Activated CD8-positive, alpha-beta T cell treated with anti-CD3 and anti-CD28 coated beads for 36 hours (primary cell): ENCODE measurements at places on chromosomes 6 and 20. TPM values are rescaled to one million over a fixed set of nuclear protein-coding genes. Genes with fewer than 3 reads are reported as not detected.

GRCh38 chr6:122007339-122007738, 392.1 kb upstream of the HSF2 start:
- no peak for DNase-seq

- DNase-seq: peak; percentile 4
Observed at GRCh38 chr6:96116674-96117073, 100.9 kb downstream of the FUT9 start.

- DNase-seq: no peak
Observed at GRCh38 chr6:20915156-20915555, 380.9 kb downstream of the CDKAL1 start.

- no peak for DNase-seq
Observed at GRCh38 chr6:63764318-63764916, 128.8 kb downstream of the PHF3 start.

DNA sequence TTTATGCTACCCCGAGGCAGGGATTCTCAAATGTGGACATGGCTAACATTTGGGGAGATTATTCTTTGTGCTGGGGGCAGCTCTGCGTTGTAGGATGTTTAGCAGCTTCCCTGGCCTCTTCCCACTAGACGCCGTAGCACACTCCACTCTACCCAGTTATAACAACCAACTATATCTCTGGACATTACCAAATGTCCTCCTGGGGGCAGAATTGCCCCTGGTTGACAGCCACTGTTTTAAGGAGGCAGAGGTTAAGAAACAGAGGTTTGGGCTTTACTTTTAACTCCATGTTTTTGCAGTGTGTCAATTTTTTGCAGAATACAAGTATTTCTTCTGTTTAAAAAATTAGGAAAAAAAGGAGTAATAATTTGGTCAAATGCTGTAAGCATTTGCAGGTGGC, 56.2 kb upstream of the BMP6 start:
- DNase-seq: no peak

DNA sequence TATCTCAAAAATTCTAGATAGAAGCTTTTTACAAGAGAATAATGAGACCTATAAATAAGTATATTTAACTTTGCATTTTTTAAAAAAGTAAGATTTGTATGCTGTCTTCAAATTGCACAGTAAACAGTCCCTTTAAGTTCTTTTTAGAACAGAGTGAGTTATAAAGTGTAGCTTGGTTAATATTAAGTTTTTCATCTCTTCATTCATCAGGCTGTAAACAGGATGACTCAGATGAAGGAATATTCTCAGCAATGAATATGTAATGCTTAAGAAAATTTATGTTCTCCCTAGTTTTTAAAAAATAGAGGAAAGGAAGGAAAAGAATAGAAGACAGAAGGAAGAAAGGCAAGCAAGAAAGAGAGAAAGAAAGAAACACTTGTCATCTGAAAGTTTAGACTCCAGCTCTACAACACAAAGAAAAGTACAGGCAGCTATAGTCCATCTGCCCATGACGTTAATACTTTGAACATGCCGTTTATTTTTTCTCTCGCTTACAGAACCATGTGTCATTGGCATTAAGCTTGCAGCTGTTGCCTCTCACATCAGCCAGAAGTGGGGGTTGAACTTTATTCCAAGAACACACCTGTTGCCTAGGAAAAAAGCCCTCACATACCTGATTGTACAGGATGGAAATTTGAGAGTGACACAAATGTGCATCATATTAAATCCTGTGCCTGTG, 36.1 kb downstream of the CAP2 start:
- no peak for DNase-seq

GRCh38 chr20:37504404-37505096, 16.5 kb upstream of the NNAT start:
- DNase-seq: no peak

DNA sequence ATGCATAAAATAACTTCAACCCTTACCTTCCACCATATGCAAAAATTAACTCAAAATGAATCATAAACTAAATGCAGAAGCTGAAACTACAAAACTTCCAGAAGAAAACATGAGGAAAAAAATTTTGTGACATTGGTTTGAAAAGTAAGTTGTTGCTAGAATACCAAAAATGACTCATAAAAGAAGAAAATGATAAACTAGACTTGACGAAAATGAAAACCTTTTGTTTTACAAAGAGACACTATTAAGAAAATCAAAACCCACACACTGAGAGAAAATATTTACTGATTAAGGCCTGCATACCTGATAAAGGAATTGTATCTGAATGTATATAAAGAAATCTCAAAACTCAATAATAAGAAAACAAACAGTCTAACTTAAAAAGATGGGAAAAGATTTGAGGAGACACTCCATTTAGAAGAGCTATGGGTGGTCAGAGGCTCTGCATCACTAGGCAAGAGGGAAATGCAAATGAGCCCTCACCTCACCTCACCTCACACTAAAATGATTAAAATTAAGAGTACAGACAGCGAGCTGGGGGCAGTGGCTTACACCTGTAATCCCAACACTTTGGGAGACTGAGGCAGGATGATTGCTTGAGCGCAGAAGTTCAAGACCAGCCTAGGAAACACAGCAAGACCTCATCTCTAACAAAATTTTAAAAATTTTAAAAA, 97.6 kb upstream of the CST7 start:
- DNase-seq: no peak

- DNase-seq: no peak
Observed at GRCh38 chr6:165649166-165650137, 13.6 kb downstream of the PDE10A start.

DNA sequence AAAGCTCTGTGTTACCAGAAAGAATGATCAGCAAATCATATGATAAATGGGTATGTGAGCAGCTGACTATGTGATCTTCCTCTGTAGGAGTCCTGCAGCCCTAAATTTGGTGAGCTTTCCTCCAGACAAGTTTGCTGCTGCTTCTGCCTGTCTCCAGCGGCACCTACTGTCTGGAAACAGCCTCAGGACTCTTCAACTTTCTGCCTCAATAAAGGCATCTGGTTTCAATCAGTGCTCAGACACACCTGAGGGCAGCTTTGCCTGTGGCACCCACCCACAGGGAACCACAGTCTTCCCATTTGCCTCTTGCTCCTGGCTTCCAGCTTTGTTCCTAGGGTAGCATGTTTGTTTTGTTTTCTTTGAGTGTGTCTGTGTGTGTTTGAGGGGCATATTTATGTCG, 727.9 kb upstream of the MAN1A1 start:
- peak; percentile 7 for DNase-seq

- DNase-seq: peak; percentile 69
Observed at GRCh38 chr6:6696867-6697531, 108.5 kb downstream of the LY86 start.

DNA sequence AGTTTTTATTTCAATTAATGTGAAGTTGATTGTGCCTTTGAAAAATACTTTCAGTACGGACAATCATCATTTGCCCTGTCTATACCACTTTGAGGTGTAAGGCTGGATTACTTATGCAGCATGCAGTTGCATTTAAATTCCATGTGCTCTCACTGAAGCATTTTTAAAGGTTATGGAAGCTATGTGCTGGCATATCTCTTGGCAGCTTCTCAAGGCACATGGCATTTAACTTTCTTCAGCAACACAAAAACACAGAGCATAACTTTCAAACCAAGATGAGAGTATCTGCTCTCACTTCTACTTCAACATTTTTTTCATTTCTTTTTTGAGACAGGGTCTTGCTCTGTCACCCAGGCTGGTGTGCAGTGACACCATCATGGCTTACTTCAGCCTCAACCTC, 360.6 kb upstream of the RUNX2 start:
- DNase-seq: no peak

DNA sequence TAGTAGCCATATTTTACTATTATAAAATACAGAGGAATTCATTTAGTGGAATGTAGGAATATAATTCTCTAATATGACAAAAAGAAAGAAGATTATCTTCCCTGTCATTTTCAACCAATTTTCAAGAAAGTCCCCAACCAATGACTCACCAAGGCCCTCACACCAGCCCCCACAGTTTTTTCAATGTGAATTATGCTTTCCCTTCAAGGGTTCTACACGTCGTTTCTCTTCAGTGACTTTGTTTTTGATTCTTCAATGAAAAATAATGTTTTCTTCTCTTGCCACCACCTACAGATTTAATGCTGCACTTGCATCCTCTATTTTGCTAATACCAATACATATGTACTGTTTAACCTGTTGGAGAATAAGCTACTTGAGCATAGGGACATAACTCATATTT, 841.3 kb downstream of the PHF3 start:
- no peak for DNase-seq

- no peak for DNase-seq
Observed at GRCh38 chr20:48592107-48592940, 235.5 kb downstream of the PREX1 start.

- DNase-seq: peak; percentile 90
Observed at GRCh38 chr6:157221049-157221816, 102.1 kb downstream of the TMEM242 start.

DNA sequence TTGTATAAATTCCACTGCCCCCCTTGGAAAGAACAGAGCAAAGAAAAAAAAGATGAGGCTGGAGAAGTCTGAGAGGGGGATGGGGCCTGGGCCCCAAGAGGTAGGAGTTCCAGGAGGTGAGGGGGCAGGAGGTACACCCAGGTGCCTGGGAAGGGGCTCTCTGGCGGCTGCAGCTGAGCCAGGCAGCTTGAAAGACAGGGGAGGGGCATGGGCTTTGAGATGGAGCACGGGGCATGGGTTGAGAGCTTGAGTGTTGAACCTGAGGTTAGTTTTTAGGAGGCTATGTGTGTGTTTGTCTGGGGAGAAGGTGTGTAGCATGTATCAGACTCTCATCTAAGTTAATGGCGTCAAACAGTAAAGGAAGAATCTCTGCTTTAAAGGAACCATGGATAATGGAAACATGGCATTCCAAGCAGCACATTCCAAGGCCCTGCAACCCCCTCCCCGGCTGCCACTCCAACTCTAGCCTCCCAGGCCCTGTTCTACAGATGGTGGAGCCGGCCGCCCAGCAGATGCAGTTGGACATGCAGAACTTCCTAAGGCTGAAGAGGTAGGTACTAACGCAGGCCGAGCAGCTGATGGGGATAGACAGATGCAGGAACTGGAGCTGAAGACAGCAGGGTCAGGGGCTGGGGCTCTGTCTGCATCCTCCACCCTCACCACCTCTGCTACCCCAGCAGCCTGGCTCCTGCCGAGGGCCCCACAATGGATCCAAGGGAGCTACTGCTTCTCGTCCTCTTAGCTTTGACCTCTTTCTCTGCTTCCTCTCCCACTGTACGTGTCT, 42.1 kb downstream of the MDFI start:
- DNase-seq: no peak

- DNase-seq: no peak
Observed at GRCh38 chr20:41177636-41178035, 40.3 kb downstream of the PLCG1 start.

- no peak for DNase-seq
Observed at GRCh38 chr6:116779573-116780164, 14.2 kb upstream of the FAM162B start.

DNA sequence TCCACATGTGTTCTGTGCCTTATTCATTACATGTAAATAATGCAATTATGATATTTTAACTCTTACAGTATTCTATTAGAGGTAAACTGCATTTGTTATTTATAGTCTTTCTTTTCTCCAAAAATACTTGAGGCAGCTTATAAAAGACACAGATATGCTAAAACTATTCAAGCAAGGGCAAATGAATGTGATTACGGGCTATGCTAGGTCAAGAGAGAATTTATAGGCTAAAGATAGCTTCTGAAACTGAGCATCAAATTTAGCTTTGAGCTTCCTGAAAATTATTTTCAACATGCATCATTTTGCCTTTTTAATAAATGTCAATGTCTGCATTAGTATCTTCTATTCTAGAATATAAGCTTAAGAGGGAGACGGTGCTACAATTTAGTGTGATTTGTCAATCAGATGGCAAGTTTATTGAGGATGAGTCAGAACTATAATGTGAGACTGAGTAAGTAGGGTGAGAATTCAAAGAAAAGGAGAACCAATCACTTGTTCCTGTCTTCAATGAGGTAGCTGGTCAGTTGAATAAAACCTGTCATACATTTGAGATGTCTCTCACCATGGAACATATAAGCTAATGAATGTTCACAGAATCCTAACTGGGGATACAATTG, 669.4 kb upstream of the CITED2 start:
- no peak for DNase-seq

DNA sequence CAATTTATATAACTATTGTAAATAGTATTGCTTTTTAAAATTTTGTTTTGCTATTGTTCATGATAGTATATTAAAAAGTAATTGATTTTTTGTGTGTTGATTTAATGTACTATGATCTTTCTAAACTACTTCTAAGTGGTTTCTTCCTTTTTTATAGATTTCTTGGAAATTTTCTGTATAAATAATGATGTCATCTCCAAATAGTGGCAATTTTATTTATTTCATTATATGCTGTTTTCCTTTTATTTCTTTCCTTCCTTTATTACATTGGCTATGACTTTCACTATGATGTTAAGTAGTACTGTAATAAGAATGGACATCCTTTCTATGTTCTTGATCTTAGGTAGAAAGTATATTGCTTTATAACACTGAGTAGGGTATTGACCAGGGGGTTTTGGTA, 451.5 kb upstream of the SPTLC3 start:
- DNase-seq: no peak

- DNase-seq: no peak
Observed at GRCh38 chr6:20490591-20490990, 43.7 kb upstream of the CDKAL1 start.

DNA sequence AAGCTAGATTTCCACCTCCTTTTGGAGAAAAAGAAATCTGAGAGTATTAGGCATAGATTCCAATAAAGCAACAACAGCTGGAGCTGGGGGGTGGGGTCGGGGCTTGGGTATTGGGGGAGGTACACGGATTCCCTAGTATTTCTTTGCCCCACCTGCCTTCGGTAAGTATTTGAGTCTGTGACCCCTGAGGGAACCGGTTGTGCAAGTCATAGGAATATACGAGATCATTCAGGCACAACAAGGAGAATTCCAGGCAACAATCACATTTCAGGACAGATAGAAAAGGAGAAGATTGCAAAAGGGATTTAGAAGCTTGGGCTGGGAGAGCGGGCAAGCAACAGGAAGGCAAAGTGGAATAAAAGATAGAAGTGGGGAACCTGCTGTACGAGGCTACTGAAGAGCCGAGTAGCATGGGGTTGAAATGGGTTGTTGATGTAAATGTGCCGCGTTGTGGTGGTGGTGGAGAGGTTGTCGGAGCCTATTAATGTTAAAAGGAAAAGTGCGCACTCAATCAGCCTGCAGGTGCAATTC, 148.9 kb downstream of the BCAS1 start:
- DNase-seq: no peak

Gene CST11
- not detected for total RNA-seq

Gene CALHM6
- 11.3 TPM for total RNA-seq

Gene PTCRA
- not detected for total RNA-seq

Gene TNXB
- total RNA-seq: 1.8 TPM

Gene FAM217A
- total RNA-seq: not detected

Gene EDN1
- total RNA-seq: not detected

Gene GMDS
- total RNA-seq: 36.6 TPM

Gene AKIRIN2
- 45.6 TPM for total RNA-seq

Gene LAMA2
- total RNA-seq: 0.69 TPM

Gene F13A1
- not detected for total RNA-seq

Gene DEFB123
- total RNA-seq: not detected

Gene SLC24A3
- not detected for total RNA-seq

Gene SAMHD1
- total RNA-seq: 35.9 TPM

Gene PLCB1
- 3.6 TPM for total RNA-seq

Gene SUMO4
- total RNA-seq: 4.7 TPM
